Gastrocnemius medialis (tissue), 4 donors: ENCODE measurements at places on chromosomes 12 and 14.

DNA sequence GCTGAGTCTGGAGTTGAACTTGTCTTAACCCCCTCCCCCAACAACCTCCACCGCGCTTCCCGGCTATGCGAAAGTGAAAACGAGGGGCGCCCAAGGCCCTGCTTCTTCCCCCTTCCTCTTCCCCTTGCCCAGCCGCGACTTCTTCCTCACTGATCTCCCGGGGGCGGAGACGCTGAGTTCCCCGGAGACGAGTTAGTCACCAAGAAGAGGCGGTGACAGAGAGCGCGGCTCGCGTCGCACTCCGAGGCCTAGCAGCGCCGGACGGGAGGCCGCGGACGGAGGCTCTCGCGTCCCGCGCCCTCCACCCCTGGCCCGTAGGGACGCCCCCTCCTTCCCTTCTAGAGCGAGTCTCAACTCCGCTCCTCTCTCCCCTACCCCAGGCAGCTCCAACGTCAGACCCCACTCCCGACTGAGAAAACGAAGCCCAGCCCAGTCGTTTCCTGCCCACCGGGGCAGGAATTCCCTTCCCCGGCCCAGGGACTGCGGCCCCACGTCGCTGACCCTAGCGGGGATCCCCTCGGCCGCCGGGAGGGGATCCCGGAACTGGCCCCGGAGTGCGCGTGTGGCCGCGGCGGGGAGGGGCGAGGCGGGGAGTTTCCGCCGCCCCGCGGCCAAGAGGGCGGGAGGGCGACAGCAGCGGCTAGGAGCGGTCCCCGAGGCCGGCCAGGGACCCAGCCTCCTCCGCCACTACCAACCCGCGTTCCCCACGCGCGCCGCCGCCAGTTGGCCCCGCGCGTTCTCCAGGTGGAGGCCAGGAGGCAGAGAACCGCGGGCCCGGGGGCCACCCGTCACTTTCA lies 1.4 kb downstream of the BAZ1A start:
- peak; percentile 75 for DNase-seq

- DNase-seq: no peak
These were observed 333.7 kb downstream of the DAD1 start for GRCh38 chr14:22255017-22255950.

DNA sequence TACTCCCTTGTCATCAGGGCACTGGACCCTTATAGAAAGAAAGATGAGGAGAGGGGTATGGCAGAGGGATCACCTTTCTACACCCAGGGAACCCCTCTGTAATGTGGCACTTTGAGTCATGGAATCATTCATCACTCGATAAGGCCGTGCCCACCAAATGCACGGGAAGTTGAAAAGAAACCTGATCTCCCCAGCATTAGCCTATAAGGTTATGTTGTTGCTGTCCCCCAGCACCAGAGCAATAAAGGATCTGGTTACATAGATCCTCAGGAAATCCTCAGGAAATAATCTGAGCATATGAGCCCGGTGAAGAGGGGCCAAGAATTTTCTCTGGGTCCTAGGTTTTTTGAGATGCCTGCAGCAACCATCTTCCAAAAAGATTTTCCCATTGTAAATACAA lies 148.8 kb upstream of the CRY1 start:
- DNase-seq: no peak

GRCh38 chr12:109232731-109233130 lies 76.4 kb downstream of the FOXN4 start:
- DNase-seq: no peak

DNA sequence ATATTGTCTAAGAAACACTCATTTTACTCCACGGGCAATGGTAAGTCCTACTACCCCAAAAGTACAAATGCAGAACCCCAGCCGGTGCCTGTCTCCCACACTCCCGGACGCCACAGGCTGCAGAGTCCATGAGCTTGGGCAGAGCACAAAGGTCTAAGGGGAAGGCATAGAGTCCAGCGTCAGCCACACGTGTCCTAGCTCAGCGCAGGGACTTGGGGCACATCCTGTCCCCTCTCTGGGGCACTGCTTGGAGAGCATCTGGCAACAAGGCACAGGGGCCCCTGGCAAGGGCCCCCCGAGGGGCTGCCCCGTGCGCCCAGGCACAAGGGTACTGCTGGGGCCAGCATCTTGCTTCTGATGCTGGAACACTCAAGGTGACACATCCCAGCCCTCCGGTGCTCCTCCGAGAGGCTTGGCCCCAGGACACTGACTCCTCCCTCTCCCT lies 58.4 kb downstream of the BCL11B start:
- DNase-seq: no peak

DNA sequence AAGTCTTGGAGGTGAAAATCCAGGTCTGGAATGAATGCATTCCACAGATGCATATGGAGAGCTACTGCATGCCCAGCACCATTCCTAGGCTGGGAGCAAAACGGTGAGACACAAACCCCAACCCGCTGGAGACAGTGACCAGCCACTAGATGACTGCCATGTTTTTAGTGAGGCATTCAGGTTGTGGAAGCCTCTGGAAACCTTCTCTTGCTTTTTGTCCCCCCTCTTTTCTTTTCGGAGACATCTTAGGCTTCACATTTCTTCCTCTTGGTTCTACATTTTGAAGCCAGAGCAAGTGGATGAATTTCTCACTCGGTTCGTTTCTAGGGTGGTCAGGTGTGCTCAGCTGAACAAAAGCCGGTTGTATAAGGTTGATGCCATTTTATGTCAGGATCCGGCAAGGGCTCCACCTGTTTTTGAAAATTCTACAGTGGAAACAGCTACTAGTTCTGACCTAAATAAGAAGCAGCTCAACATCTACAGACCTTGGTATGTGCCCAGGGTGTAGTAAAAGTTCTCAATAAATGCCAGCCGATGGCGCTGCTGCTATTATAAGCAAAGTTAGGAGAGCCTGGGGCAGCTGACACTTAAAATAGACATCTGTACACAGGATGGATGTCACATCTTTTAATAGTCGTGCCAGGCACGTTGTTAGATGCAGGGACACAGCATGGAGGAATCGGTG lies 1.8 kb upstream of the ZNF839 start:
- peak; percentile 74 for DNase-seq

- DNase-seq: no peak
These were observed 132.2 kb upstream of the NUDT4 start for GRCh38 chr12:93245543-93245942.

GRCh38 chr12:69022674-69023073 lies 89.7 kb upstream of the CPM start:
- DNase-seq: no peak

DNA sequence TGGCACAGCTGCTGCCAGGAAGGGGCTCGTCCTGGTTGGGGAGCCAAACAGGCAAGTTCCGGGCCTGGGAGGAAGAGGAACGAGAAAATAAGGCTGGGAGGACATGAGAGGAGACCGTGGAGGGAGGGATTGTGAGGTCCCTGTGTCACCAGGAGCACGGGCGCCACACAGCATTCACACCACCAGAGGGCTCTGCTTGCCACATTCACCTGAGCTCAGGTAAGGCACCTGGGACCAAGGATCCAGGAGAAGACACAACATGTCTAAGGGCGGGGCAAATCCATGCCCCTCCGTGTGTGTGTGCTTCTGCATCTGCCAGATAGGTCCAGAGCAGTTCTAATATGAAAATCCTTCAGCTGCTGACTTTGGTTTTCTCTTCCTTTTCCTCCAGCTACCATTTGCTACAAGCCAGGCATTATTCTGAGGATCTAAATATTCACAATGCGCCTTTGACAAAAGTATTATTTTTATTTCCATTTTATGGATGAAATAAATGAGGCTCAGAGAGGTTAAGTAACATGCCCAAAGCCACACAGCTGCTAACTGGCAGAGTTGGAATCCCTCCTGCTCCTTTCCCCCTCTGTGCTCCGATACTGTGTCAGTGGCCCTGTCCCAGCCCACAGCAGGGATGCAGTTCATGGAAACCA lies 14.6 kb downstream of the RAPGEF3 start:
- DNase-seq: no peak

- DNase-seq: no peak
These were observed 39.8 kb upstream of the PPP1R13B start for GRCh38 chr14:103887170-103887501.

GRCh38 chr12:41701943-41702601 lies 442.6 kb downstream of the GXYLT1 start:
- no peak for DNase-seq

DNA sequence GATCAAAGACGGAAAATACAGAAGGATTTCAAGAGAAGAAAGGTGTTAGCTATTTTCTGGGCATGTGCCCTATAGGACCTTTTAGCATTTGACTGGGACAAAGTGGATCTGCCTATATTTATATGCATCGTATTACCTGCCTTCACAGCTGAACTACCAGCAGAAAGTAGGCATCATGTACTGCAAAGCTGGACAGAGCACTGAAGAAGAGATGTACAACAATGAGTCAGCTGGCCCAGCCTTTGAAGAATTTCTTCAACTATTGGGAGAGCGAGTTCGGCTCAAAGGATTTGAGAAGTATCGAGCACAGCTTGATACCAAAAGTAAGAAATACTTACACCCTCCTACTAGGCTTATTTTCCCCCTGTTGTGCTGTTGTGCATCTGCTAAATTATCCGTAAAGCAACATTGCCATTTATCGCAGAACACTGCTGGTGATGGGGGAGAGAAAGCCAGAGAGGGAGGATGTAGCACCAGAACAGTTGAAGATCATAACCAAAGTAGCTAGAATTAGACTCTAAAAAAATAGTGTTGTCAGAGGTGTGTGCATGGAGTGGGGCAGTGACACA lies 282.0 kb upstream of the RGS6 start:
- DNase-seq: no peak

- DNase-seq: no peak
These were observed 60.9 kb upstream of the FBRSL1 start for GRCh38 chr12:132428936-132429601.

GRCh38 chr12:2687726-2688125 lies 107.0 kb upstream of the FKBP4 start:
- no peak for DNase-seq

GRCh38 chr14:75246546-75247285 lies 31.9 kb upstream of the FOS start:
- DNase-seq: no peak

DNA sequence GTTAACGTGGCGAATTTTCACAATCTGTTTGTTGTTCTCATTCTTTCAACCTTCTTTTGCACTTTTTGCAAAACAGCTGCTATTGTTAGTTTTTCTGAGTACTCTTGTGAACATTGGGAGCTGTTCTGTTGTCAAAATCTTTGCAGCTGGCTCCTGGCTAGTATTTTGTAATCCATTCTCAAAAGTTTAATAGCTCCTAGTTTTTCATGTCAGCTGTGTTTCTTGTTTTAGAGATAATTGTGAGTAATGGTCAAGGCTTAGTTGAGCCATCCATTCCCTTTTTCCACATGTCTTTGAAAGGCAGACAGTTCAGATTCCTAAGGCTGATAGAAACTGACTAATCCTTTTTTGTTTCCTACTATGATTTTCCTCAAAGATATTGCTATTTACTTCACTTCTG lies 39.1 kb upstream of the CRADD start:
- no peak for DNase-seq

DNA sequence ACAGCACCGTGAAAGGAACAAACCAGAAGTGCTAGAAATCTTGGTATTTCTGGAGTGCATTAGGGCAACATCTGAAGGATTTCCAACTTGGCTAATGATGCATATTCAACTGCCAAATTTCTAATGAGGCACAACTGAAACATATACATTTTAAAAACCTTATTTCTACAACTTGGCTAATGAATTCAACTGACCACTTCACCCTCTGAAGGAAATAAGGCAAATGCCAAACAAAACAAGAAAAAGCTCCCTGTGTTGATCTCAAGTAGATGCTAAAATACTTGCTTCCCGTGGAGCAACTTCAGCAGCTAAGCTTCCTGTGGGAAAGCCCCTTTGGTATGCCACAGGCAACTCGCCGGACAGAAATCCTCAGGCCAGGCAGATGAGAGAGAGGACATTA lies 167.1 kb downstream of the TTC7B start:
- no peak for DNase-seq

DNA sequence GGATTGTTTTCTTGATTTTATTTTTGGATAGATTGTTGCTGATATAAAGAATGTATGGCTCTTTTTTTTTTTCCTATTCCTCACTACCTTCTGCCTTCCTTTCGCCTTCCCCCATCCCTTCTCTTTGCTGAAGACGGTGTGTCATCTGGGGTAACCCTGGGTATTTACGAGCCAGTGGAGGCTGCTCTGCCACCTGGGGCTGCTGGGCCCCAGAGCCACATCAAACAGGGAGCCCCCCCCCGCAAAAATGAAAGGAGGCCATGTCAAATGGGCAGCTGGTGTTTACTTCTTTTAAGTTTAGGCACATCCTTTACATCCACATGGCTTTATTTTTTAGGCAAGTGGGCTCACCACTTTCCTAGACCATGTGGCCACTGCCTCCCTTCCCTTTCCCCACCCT lies 25.4 kb downstream of the CHST11 start:
- DNase-seq: no peak

DNA sequence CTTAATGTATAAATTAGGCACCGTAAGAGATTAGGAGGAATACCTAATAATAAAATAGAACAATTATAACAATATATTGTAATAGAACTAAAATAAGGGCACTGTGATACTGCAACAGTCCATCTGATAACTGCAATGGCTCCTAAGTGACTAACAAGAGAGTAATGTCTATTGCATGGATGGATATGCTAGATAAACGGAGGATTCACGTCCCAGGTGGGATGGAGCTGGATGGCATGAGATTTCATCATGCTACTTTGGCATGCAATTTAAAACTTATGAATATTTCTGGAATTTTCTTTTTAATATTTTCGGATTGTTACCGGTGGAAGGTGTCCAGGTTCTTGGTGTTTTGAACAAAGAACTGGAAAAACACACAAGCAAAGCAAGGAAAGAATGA lies 2.2 kb upstream of the TMEM19 start:
- DNase-seq: no peak

- no peak for DNase-seq
These were observed 86.2 kb upstream of the TMTC1 start for GRCh38 chr12:29869946-29870345.

DNA sequence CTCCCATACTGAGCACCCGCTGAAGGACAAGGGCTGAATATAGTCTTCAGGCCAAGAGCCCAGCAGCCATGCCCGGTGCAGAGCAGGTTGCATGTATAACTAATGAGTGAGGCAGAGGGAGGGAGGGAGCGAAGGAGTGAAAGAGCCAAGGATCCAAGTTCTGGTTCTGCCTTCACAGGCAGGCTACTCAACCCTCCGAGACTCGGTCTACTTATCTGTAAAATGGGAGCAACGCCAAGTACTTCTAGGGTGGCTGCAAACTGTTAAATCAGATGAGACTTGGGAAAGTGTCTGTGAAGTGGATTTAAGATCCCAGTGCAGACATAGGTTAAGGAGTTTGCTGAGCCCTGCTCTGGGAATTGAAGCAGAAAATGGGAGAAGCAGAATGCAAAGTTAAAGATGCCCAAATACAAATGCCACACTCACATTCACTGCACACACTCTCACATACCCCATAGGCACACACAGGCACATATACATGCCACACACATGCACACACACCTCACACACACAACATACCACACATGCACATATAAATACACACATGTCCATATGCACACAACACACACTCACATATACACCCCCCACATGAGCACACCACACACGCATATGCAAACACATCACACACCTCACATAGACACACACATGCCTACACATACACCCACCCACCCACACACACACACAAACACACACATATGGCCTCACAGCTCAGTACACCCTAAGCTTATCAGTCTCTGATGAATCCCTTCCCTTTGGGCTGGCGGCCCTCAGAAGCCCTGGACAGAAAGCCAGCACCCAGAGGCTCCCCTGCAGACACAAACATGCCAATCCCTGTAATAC lies 76.7 kb downstream of the PITPNM2 start:
- DNase-seq: no peak
